ENCODE measurements at places on chromosomes 7 and 10. TPM values are rescaled to one million over a fixed set of nuclear protein-coding genes. Genes with fewer than 3 reads are reported as not detected.

- DNase-seq = no peak
Measured at GRCh38 chr7:40587419-40587818, 452.6 kb downstream of the SUGCT start.

DNA sequence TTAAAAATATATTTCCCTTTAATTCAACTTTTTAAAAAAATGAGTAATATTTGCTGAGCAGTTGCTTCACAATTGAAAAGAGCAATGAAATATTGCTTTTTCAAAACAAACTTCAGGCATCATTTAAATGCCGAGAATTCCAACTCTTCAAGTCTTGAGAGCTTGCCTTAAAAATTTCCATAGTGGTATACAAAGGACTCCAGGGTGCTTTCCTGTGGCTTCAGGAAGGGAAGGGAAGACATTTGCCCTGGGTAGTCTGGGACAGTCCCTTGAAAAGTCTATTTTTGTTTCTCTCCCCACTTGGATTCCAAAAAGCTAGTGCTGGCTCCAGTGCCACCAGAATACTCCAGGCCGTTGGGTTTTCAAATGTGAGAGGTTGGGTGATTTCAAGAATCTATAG is 71.7 kb downstream of the HYCC1 start:
- DNase-seq = no peak

DNA sequence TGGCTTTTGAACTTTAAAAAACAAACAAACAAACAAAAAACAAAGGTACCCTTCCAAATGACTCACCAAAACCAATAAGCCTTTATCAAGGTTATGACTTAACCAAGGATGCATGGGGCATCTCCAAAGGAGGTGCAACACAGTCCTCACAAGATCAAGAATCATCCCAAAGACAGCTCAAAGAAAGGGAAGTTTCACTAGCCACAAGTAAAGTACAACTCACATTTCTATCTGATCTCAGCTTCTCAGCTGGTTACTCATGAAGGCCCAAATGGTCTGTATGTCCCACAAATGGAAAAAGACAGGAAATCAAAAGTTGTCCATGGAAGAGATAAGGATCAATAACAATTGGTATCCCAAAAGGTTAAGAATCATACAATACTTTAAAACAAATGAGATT is 6.0 kb upstream of the MKLN1 start:
- no peak for DNase-seq

DNA sequence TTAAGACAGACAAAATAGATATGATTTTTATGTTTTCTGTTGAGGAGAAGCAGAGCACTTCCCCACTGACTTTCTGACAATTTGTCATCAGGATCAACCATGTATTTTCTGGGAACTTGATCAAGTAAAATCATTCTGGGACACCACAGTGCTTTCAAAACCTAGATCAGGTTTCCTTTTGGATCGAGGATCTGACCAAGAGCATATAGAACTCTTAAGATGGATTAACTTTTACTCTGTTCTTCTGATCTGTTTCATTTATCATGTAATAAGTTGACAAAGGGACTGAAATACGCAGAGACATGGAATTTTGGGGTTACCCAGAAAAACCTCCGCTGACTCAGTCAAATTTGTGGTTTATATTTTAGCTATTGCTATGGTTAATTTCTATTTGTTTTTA is 136.0 kb upstream of the WNT16 start:
- DNase-seq = no peak

DNA sequence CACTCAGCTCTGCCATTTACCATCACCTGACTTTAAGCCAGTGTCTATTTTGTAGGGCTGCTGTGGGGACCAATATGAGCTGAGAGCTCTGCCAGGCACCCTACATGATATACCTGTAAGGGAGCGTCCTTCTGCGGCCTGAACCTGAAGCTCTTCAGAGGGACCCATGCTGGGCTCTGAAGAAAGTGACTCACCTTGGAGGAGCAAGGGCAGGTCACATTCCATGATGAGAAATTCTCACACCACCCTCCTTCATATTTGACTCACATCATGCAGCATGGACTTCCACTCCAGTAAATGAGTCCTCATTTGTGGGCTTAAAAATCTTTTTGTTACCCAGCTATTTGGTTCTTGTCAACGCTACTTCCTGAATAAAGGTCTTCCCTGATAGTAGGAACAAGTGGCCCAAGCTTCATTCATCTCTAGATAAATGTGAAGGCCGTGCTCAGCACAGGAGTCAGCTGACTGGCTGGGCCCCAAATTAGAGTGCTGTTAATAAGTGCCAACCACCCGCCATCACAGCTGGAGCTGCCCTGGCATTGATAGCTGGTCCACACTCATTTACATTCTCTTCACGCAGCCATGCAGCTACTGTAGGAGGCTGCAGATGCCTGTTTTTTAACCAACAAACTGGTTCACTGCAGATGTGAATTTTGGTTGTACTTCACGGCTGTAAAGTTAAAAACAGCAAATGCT is 78.4 kb downstream of the RNF216 start:
- DNase-seq = no peak

DNA sequence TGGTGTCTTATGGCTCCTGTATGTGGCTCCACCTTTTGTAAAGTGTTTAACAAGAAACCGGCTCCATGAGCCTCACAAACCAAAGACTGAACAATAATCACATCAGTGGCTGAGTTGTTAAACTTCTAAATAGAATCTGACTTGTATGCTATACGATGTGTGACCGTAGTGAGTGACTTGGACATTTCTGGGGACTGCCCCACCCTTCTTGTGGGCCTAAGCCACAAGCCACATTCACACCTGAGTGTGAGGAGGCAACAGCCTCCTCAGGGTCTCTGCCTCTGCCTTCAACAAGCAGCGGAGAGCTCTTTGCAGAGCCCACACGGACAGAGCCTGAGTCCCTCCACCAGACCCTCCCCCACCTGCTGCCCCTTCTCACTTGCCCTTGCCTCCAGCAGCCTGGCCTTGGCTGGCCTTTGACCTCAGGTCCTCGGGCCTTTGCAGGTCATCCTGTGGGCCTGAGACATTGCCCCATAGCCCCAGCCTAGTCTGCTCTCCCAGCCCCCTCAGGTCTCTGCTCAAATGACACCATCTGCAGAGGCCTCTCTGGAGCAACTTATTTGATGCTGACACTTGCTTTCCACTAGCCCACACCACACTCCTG is 156.8 kb upstream of the TNS3 start:
- DNase-seq = no peak

DNA sequence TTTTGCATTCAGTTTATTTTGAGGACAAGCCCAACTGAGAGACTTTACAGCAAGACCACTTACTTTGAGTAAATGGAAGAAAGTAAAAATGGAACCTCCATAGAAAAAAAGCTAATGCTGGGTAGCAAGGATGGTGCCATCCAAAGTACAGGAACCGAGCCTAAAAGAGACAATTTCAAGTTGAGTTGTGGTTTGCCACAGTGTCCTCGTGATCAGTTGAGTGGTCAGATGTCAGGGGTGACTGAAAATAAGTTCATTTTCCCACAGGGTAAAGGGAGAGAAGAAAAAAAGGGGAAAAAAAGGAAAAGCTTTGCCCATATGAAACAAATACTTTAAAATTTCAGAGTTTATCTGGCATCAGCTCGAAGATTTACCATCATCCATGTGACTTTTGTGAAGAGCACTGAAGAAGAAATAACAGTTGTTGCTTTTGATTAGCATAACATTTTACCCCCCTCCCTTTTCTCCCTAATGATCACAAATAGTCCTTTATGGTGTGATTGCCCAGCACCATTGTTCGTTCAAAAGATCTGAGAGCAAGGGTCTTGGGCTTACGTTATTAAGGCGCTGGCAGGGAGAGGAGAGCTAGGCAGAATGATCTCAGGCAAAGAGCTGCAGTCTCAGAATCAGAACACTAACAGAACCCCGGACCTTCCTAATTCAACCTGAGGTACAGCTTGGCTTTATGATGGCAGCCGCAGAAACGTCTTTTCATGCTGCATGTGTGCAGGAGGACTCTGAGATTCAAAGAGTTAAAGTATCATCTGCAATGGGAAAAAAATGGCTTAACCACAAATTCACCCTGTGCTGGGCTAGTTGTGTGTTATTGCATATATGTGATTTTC is 338.1 kb downstream of the RNLS start:
- no peak for DNase-seq

GRCh38 chr10:15738270-15738925 is 18.7 kb upstream of the ITGA8 start:
- no peak for DNase-seq

GRCh38 chr7:117020591-117020973 is 67.3 kb downstream of the ST7 start:
- DNase-seq = no peak

The SPDYE1 gene
- total RNA-seq = not detected

The NODAL gene
- not detected for total RNA-seq

The PHKG1 gene
- total RNA-seq = 0.96 TPM

DNA sequence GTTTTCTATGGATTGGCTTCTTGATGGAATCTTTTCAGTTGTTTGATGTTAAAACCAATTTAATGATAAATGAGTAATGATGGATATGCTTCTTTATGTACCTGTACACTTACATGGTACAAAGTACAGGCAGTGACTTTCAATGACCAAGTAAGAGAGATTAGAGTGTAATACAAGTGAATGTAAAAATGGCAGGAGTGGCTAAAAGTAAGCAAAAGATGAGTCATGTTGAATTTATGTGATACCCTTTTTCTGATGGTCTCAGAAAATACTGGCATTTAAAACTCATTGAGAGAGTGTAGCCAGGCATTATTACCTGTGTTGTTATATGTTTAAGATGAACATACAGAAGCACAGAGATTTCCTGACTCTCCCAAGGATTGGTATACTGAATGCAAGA is 97.1 kb downstream of the GPR85 start:
- DNase-seq = no peak

- no peak for DNase-seq
Measured at GRCh38 chr10:109866168-109866994, 56.9 kb downstream of the XPNPEP1 start.

DNA sequence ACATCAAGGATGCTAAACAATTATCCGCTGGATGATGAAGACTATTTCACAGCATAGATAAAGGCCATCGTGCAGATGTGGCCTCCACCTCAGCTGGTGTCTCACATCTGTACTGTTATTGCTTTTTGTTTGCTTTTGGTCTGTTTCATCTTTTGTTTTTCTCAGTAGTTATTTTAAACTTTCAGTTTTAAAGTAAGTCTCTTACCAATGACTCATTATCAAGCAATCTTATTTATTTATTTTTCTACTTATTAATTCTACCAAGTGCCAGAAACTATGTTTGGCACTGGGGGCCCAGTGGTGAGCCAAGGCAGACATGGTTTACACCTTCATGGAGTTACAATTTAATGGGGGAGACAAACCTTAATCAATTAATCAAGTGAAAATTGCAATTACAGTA is 250.9 kb upstream of the TMEM72 start:
- no peak for DNase-seq

GRCh38 chr10:28559618-28560017 is 26.7 kb downstream of the WAC start:
- DNase-seq = no peak

The CTAGE4 gene
- total RNA-seq = 6.7 TPM

All from omental fat pad (tissue), 4 donors.